Central memory CD8-positive, alpha-beta T cell (primary cell): ENCODE measurements at places on chromosomes 4 and X.
A peak's percentile ranks its signal among the peaks of the same experiment; 100 is the strongest.

DNA sequence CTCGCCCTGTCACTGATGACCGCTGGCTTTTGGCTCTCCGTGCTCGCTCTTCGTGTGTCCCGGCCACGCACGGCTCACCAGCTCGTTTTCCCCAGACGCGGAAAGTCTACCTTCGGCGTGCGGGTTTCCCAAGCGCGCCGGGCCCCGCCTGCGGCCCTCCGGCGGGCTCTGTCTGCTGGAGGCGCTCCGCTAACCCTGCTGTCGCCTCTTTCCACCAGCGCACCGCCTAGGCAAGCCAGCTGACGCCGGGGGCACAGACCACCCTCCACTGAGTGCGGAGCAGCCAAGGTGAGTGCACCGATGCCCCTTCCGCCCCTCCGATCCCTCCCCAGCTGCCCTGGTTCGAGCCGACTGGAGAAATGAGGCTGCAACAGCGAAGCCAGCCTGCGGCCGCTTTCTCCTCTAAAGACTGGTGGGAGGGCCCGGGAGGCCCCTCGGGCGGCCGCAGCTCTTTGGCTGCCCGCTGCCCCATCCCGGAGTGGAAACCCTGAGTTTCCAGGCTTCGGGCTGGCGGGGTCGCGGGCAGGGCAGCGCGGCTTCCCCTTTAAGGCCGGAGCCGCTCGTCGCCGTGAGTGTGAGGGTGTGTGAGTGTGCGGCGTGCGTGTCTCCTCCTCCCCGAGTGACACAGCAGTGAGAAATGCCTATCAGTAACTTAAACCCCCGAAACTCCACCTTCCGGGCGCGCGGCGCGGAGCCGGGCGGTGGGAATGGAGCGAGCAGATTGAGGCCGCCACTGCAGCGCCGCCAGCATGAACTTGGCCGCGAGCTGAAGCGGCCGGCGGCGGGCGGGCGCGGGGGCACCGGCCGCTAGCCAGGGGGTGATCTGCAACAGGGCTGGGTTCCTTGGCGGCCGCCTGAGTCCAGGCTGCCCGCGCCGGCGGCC, at the start of gene MAMLD1:
MAMLD1 (plus strand) TSS at position 719 of the 883 bp plus-strand sequence. CDS start 82,200 bp downstream, outside the sequence.
- peak within 1 kb of the TSS; percentile 81 for H3K4me3 ChIP-seq
- DNase-seq = peak; percentile 32
- peaks cover 4% of the 10 kb centered on the region for H3K36me3 ChIP-seq
- peaks cover 40% of the 10 kb centered on the region for H3K4me1 ChIP-seq
- peak within 1 kb of the TSS; percentile 54 for H3K27ac ChIP-seq

GRCh38 chr4:72360075-72360474, 208.9 kb downstream of the ADAMTS3 start:
- H3K27me3 ChIP-seq = no peaks in the 10 kb centered on the region
- H3K27ac ChIP-seq = no peak overlapping the region
- DNase-seq = no peak
- H3K4me1 ChIP-seq = no peaks in the 10 kb centered on the region
- H3K4me3 ChIP-seq = no peak overlapping the region

DNA sequence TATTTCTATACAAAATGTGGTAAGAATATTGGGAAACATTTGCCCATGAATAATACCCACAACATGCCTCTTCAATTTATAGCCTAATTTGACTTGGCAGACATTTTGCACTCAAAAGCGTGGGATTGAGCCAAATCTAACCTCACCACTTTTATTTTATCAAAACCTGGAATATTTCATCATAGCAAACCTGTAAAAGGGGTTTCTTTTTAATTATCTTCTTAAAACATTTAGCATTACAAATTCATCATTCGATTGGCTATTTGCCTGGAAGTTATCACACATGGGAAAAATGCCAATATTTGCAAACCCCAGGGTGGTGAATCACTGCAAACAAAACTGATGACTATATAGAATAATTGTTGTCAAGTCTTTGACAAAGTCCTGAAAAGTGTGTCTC, 56.2 kb downstream of the VCX3B start:
- no peaks in the 10 kb centered on the region for H3K36me3 ChIP-seq
- no peak overlapping the region for H3K27ac ChIP-seq
- no peak overlapping the region for H3K4me3 ChIP-seq
- no peak for DNase-seq
- no peaks in the 10 kb centered on the region for H3K4me1 ChIP-seq

- no peaks in the 10 kb centered on the region for H3K36me3 ChIP-seq
- peaks cover 27% of the 10 kb centered on the region for H3K4me1 ChIP-seq
- H3K4me3 ChIP-seq = peak overlapping the region; percentile 72
- H3K27me3 ChIP-seq = no peaks in the 10 kb centered on the region
- no peak for DNase-seq
Observed at GRCh38 chr4:2798399-2799223, 5.7 kb downstream of the SH3BP2 start.

DNA sequence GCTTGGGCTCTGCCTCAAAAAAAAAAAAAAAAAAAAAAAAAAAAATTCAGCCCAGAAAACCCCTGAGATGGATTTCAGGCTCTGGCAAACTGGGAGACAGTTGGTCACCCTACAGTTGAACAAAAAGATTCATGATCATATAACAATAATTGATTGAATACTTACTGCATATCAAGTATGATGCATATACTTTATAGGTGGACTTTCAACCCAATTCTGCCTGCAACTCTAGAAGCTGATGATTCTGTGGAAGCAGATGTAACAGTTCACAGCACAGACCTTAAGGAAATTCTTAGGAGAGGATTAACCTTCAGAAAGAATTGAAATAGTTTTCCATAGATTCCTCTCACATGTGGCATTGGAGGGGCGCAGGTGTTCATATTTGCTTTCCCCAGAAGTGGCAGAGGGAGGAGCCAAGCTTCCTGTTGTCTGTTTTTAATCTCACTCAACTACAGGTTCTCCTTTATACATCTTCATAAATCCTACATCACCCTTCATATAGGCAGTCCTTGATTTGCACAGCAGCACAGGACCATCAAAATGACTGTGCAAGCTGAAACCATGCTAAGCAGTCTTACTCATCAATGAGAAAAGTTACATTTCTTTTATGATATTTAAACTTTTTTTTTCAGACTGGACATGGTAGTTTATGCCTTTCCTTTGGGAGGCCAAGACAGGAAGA, 149.4 kb upstream of the KLF3 start:
- no peaks in the 10 kb centered on the region for H3K27me3 ChIP-seq
- H3K27ac ChIP-seq = no peak overlapping the region
- H3K4me1 ChIP-seq = peaks cover 67% of the 10 kb centered on the region
- peak overlapping the region; percentile 47 for H3K4me3 ChIP-seq

DNA sequence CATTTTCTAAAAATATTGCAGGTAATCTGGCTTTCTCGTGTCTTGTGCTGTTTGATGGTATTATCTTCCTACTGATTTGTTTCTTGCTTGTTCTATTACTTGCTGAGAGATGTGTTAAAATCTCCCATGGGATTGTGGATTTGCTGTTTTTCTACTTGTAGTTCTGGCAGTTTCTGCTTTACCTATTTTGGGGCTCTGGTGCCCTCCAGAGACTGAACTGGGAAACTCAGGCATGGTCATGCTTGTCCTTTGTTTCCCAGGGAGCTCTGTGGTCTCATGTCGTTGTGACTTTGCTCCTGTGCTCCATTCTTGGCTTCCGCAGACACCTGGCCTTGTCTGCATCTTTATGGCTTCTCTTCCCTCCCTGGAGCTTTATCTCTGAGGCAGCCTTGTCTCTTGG, 39.5 kb downstream of the NSD2 start:
- H3K27me3 ChIP-seq = no peaks in the 10 kb centered on the region
- H3K27ac ChIP-seq = no peak overlapping the region
- peaks cover 17% of the 10 kb centered on the region for H3K4me1 ChIP-seq
- no peak for DNase-seq
- H3K36me3 ChIP-seq = peaks cover 16% of the 10 kb centered on the region

DNA sequence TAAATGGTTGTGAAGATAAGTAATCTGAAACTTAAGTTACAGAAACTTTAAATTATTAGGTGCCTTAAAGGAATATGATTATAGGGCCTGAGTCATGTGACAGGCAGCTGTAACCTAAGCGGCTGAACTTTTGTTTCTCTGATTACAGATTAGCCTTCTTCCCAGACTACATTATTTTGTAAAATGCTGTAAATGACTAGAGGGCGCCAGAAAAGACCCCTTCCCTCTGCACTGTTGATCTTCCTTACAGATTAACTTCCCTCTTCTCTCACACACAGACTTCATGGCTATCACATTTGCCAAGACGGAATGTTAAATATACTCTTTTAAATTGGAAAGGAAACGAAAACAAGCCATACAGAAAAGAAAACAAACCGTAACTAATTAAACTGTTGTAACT, 96.6 kb downstream of the EVC2 start:
- no peaks in the 10 kb centered on the region for H3K27me3 ChIP-seq
- no peak overlapping the region for H3K4me3 ChIP-seq
- no peaks in the 10 kb centered on the region for H3K4me1 ChIP-seq
- H3K36me3 ChIP-seq = peaks cover 7% of the 10 kb centered on the region
- no peak overlapping the region for H3K27ac ChIP-seq

GRCh38 chr4:9875516-9875915, 94.1 kb downstream of the DRD5 start:
- H3K27me3 ChIP-seq = peaks cover 36% of the 10 kb centered on the region
- no peak overlapping the region for H3K4me3 ChIP-seq
- no peaks in the 10 kb centered on the region for H3K36me3 ChIP-seq
- H3K27ac ChIP-seq = no peak overlapping the region

DNA sequence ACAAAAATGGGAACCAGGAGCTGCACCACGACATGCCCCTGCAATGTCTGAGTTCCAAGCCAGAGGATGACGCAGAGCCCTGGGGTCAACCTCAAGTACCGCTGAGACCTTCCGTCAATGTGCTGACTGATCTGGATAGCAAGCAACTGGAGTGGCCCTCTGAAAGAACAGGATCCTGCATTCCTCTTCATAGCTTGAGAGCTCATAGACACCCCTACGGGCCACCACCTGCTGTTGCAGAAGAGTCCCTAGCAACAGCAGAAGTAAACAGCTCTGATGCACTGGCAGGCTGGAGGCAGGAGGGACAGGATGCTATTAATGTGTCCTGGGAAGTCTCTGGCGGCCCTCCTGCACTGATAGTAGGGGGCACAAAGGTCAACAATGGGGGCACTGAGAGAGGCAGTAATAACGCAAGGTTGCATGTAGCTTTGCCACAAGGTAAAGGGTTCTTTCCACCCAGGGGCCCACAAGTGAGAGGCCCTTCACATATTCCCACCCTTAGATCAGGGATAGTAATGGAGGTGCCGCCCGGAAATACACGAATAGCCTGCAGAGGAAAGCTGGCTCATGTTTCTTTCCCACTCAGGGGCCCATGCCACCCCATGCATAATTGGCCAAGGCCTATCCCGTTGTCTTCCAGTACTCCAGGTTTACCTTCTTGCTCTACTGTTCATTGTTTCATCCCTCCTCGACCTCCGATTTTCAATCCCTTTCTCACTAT, 1.3 kb downstream of the PRR32 start:
- DNase-seq = no peak
- no peak overlapping the region for H3K27ac ChIP-seq
- no peak overlapping the region for H3K4me3 ChIP-seq
- H3K4me1 ChIP-seq = no peaks in the 10 kb centered on the region
- no peaks in the 10 kb centered on the region for H3K27me3 ChIP-seq
- H3K36me3 ChIP-seq = no peaks in the 10 kb centered on the region

DNA sequence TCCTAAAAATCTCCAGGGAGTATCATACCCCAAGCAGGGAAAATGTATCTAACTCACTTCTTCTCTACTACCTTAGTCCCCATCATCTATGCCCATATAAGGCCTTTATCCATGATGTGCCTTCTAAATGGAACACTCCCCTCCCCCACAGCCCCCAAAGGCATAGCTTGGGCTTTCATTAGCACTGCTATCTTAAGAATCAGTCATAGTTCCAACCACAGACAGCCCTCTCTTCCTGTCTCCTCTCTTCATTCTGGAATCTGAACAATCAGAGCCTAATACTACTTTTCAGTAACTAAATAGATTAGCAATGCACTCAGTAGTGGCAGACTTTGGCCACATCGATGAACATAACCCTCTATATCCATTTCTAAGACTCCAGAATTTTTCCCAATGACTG, 313.2 kb upstream of the DKK2 start:
- no peak overlapping the region for H3K27ac ChIP-seq
- no peak overlapping the region for H3K4me3 ChIP-seq
- H3K27me3 ChIP-seq = no peaks in the 10 kb centered on the region
- no peaks in the 10 kb centered on the region for H3K4me1 ChIP-seq
- no peak for DNase-seq

DNA sequence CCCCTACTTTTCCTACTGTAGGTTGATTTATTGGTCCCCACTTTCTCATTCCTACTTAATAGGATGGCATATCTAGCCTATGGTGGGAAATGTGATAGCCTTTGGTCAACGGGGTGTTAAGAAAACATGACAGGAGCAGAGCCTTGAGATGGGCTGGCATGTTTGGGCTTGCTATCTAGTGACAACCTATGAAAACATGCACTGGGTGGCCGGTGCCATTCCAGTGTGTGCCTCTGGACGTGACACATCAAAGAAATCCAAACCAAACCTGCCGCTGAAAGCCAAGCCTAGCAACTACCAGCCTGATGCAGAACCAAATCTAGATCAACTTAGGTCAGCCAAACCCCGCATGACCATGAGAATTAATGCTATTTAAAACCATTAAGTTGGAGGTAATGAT, 317.6 kb downstream of the DMD start:
- no peak overlapping the region for H3K4me3 ChIP-seq
- H3K36me3 ChIP-seq = no peaks in the 10 kb centered on the region
- H3K4me1 ChIP-seq = no peaks in the 10 kb centered on the region
- DNase-seq = no peak

DNA sequence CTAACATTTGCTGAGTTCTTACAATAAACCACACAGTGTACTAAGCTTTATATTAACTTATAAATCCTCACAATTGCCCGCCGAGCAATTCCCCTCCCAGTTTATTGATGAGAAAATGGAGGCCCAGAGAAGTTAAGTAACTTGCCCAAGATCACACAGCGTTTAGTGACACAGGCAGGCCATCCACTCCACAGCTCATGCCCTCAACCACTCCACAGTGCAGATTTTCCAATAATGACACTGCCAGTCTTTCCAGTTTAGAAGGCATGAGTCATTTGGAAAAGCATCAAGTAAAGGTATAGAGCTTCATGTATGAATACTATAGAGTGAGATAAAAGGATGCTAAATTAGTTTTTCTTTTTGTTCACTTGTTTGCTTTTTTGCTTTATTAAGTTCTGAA, 208.5 kb downstream of the CAMK2D start:
- H3K36me3 ChIP-seq = peaks cover 7% of the 10 kb centered on the region
- no peak overlapping the region for H3K4me3 ChIP-seq

GRCh38 chr4:8739820-8740665, 131.6 kb downstream of the HMX1 start:
- H3K27ac ChIP-seq = no peak overlapping the region
- H3K4me3 ChIP-seq = no peak overlapping the region
- H3K27me3 ChIP-seq = peaks cover 10% of the 10 kb centered on the region
- peak; percentile 11 for DNase-seq

- no peaks in the 10 kb centered on the region for H3K4me1 ChIP-seq
- no peak overlapping the region for H3K27ac ChIP-seq
- no peak overlapping the region for H3K4me3 ChIP-seq
- H3K36me3 ChIP-seq = no peaks in the 10 kb centered on the region
- H3K27me3 ChIP-seq = no peaks in the 10 kb centered on the region
- DNase-seq = no peak
Observed at GRCh38 chr4:164304861-164305260, 449.1 kb upstream of the SMIM31 start.
